ENCODE measurements at places on chromosomes 13 and 19.
A peak's percentile ranks its signal among the peaks of the same experiment; 100 is the strongest.

DNA sequence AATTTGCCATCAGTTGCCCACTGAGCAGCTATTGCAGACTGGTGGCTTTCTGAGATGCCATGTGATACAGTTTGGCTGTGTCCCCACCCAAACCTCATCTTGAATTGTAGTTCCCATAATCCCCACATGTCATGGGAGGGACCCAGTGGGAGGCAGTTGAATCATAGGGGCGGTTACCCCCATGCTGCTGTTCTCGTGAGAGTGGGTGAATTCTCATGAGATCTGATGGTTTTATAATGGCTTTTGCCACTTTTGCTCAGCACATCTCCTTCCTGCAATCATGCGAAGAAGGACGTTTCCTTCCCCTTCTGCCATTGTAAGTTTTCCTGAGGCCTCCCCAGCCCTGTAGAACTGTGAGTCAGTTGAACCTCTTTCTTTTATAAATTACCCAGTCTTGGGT lies 34.8 kb upstream of the ANKRD10 start:
- DNase-seq: no peak

GRCh38 chr19:10144361-10144760 lies 24.7 kb upstream of the EIF3G start:
- no peak for DNase-seq

DNA sequence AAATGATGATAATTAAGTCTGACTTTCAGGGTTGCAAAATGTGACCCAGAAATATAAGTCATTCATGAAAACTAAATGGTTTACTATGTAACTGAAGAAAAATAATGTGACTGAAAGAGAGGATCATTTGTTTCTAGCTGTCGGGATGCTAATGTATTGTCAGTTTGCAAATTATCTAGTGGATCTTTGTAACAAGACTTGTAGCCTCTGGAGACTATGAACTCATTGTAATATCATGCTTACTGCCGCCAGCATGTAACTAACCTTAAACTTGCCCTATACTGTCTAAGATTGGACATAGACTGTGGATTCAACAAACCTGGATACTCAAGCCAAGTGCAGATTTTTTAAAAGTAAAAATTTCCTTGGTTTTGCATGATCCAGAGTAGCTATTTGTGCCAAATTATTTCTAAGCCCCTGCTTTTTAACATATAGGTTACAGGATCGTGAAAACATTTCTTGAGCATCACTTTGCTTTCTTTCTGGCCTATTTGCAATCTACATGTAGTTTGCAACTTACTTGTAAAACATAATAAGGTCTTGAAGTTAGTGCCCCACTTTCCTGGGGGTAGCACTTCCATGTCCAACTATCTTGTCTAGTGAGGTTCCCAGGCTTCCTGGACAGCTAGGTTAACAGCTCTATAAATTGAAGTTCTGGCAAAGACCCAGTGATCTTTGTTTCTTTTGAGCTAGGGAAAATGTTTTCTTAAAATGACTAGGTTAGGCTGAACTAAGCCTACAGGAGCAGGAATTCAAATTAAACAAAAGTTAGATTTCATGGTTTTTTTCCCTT lies 3.3 kb upstream of the POSTN start:
- DNase-seq: no peak

GRCh38 chr19:39736088-39736487 lies 1.7 kb downstream of the CLC start:
- DNase-seq: no peak

DNA sequence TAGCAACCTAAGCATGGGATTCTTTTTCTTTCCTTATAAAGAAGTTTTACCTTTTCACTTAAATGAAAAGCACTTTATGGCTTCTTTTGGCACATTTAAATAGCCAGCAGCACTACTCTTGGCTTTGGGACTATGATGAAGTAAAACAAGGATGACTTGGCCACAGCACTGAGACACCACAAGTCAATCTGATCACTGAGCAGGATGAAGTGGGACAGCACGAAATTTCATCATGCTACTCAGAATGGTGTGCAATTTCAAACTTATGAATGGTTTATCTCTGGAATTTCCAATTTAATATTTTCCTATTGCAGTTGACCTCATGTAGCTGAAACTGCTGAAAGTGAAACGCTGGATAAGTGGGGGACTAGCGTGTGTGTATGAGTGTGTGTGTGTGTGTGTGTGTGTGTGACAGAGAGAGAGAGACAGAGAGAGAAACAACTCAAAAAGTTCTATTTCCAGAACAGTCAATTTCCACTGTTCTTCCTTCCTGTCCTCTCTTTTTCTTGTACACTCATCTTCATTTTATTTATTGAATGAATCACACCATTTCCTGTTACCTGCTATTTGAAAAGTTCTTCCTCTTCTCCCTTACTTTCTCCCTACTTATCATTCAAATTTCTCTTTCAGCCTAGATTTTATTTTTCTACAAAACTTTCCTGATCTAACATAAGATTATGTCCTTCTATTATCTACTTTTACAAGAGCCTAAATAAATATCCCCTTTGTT lies 414.2 kb upstream of the MIR17HG start:
- no peak for DNase-seq

- DNase-seq: peak; percentile 45
Measured at GRCh38 chr19:2433854-2434253, 6.5 kb upstream of the TIMM13 start.

- DNase-seq: peak; percentile 92
Measured at GRCh38 chr19:850221-850978, 1.7 kb upstream of the ELANE start.

GRCh38 chr13:38430796-38431195 lies 81.1 kb downstream of the UFM1 start:
- DNase-seq: no peak

GRCh38 chr19:42455086-42455485 lies 12.3 kb upstream of the CXCL17 start:
- no peak for DNase-seq

DNA sequence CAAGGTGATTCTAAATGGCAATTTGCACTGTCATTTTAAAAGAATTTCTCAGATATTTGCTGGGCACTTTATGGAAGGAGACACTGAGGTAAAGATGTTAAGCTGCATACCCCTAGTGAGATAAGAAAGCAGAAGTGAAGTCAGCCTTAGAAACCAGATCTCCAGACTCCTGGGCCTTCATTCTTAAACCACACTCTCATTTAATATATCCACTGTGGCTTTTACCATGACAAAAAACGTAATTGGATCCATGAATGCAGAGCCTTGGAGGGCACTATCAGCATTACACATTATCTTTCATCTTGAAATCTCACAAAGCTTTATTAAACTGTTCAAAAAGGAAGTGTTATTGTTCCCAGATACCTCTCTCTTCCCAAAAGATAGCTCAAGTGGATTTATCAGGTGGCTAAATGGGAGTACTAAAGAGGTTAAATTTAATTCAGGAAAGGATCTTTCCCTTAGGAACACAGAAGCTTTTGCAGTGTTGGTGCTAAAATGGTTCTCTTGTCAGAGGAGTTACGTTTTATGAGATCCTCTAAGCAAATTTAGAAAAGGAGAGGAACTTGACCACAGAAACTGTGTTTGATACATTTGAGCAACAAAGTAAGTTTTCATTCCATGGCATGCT lies 1060.4 kb downstream of the EFNB2 start:
- DNase-seq: no peak

DNA sequence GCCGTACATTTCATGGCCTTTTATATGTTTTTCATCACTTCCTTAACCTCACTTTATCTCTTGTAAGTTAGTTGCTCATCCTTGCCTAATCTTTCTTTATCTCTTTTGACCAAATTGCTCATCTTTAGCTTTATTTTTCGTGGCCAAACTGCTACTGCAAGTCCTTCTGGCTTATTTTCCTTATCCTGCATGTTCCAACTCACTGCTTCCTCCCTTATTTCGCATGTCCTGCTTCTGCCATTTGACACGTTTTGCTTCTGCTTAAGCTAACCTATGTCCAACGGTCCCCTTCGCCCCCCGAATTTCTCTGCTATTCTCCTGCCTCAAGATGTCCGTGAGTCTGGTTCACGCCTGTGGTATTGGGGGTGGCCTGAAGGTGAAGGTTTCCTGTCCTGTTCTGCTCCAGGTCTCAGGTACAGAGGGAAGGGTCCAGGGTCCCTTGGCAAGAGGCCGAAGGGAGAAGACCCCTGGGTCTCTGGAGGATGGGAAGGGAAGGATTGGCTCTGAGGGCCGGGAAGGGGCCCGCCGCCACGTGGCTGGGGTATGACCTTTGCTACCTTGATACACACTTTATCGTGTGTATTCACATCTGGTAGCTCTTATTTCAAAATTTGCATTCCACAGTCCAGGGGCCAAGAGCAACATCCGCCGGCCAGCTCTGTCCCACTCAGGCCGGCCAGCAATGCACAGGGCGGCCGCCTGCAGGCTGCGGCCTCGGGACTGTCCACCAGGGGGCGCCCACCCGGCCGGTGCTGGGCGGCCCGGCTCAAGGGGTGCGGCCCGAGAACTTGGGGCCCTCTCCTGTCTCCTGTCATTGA lies 2.9 kb upstream of the C19orf85 start:
- DNase-seq: peak; percentile 86
